ENCODE measurements at places on chromosomes 2 and 18.
A peak's percentile ranks its signal among the peaks of the same experiment; 100 is the strongest.

GRCh38 chr2:12060886-12061285 lies 314.5 kb downstream of the LPIN1 start:
- no peak for DNase-seq

DNA sequence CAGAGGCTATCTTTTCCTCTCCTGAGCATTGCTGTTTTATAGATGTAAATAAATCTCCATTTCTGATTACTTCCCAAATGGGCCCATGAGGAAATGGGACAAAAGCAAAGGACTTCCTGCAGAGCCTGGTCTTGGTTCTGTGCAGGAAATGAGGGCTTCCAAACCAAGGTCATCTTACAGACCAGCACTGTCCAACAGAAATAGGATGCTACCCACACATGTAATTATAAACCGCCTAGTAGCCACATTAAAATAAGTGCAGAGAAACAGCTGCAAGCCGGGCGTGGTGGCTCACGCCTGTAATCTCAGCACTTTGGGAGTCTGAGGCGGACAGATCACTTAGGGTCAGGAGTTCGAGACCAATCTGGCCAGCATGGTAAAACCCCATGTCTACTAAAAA lies 6.2 kb downstream of the TTL start:
- no peak for DNase-seq

GRCh38 chr2:18167871-18168270 lies 289.4 kb downstream of the KCNS3 start:
- no peak for DNase-seq

GRCh38 chr2:178928077-178928476 lies 120.9 kb upstream of the TTN start:
- no peak for DNase-seq

DNA sequence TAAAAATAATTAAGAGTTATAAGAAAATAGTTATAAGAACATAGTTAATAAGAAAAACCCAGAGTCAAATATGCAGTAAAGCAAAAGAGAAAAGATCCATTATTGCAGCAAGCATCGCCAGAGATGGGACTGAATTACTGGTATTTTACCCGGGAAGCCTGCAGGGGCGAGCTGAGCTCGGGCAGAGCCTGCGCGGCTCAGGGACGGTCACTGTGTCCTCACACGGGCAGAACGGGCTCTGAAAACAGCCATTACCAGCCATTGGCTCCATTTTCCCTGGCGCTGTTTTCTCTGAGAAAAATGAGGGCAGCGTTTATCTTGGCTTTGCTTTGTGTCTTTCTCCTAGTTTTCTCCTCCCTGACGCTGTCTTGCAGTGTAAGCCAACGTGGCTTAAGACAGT lies 95.3 kb upstream of the ALKAL2 start:
- no peak for DNase-seq

DNA sequence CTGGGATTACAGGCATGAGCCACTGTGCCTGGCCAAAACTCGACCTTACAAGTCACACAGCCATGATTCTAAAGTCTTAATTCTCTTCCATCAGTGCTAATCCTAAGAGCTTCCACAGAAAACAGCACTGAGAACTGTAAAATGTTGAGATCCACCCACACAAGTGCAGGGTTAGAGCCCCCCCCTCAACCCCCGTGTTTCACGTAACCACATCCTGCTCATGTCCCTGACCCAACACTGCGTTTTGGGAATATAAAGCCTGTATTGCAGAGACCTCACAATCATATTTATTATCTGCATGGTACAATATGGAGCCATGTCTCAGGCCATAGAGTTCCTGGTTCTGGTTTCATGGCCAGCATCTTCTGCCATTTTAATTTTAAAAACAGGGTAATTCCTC lies 110.8 kb downstream of the GBX2 start:
- DNase-seq, result no peak

DNA sequence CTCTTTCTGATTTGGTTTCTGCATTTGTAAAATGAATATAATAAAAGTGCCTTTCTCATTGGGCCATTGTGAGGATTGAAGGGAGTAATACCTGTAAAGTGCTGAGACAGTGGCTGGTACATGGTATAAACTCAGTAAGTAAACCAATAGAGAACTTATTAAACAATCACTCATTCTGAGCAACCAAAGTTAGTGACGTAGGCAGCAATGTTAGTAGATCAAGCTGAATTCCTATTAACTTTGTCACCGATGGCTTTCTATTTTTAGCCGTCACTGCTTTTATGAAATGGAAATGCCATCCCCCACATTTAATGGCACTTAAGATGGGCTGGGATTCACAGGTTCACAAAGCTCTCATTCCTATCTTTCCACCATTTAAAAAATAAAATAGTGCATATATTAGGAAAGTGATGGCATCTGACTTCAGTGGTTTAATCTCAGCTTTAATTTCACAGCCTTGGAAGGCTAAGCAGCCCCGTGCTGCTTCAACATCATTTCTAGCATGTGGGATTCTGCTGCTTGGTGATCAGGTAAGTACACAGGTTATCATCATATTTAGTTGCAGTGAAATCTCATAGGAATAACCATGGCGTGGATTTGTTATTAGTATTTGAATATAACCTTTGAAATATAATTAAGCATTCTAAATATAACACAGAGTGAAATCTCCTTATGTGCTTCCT lies 17.6 kb upstream of the PPP4R1 start:
- DNase-seq, result no peak

- DNase-seq, result no peak
These were observed 940.9 kb downstream of the SLC4A3 start for GRCh38 chr2:220568296-220568695.

DNA sequence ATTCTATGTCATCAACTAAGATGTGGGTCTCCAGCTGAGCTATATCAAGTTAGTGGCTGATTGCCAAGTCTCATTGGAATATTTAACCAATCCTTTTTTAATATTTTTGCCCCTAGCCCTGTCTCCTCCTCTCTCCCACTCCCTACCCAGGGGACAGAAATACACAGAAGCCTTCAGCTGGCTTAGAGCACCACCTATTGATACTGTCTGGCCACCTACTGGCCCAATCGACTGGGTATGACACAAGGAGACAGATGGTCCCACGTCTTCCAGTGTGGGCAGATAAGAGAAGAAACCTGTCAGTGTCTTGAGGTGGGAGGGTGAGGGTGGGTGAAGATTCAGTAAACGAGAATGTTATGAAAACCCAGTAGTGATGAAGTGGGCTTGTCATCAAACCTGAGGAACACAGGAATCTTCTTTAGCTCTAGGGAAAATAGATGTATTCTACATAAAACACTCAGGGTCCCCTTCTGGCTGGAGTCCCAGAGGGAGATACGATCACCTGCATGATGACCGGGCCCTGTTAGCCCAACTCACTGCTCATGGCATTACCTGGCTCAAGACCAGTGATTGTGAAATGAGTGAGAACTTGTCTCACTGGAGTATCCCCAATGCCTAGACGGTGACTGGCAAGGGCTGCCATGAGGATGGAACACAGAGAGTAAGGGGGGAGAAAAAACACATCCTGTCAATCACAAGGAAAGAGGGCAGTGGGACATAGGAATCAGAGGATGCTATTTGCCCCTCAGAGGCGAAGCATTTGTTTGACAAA lies 26.7 kb downstream of the POLR1A start:
- DNase-seq, result no peak

DNA sequence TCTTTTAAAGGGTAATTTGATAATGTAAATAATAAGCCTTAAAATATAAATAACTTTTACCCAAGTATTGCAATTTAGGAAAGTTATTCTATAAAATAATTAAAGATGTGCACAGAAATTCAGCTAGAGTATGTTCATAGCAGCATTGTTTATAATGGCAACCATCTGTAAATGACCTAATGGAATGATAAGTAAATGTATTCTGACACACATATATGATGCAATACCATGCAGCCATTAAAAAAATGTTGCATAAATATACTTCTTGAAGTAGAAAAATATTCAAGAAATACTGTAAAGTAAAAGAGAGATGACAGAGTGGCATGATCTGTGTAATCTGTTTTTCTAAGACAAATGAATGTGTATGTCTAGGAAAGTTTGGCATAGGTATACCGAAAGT lies 545.7 kb downstream of the ZEB2 start:
- DNase-seq, result no peak

DNA sequence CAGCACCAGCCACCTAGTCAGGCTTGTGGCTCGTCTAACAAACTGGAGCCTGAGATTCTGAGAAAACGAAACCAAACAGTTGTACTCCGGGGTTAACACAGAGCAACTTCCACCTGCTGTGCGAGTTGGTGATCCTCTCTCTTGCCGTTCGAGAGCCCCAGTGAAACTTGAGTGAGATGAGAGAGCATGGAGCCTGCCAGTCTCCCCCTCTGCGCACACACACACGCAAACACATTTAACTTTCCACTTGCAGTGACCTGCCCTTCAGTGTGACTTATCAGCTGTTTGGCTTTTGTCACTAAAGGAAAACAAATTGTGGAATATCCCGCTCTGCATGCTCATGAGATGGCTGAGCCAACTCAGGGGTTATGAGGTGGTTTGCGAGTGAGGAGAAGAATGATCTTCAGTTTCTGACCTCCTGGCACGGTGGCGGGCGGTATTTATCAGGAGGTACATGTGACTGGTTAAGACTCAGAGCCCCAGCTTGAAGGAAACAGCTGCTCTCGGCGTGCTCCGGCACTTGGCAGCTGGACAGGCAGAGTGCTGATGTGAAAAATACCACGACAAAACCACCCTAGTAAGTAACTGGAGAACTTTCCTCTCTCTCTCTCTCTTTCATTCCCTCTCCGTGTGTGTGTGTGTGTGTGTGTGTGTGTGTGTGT lies at the start of gene RASGRP3:
Gene RASGRP3, plus strand, starts transcription at position 519 of the 662 bp plus-strand sequence. CDS start 38,488 bp downstream, outside the sequence.
- DNase-seq, result no peak

DNA sequence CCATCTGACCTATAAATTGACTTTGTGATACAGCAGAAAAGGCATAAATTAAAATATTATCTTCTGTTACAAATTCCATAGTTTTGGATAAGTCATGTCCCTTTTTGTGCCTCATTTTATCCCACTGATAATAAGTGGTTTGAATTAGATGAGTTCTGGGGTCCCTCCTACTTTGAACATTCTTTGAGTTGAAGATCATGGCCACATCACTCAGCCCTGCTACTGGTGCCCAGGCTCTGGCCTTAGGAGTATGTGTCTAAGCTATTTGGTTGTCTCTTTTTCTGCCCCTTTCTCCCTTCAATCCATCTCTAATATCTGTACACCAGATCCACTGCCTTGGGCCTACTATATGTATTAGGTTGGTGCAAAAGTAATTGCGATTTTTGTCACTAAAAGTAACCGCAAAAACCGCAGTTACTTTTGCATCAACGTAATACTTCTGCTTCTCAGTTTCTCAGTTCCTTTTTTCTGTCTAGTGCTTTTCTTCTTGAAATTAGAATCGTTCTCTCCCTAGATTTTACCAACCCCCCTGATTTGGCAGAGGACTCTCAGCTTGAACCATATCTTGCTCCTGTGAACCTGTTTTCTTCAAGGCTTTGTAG lies 362.5 kb upstream of the TNP1 start:
- DNase-seq, result no peak

DNA sequence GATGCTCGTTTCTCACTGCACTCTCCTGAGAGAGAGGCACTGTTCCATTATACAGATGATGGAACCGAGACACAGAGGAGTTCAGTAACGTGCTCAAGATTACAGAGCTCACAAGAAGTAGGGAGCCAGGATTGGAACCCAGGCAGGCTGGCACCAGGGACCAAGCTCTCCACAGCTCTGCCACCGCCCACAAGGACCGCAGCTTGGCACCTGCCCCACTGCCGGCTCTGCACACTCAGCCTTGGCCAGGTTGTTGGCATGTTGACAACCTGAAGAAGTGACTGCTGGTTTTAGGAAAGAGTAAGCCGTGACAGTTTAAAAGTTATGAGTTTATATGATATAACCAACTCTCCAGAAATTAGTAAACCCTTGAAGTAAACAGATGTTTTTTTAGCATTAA lies 48.0 kb upstream of the ITM2C start:
- no peak for DNase-seq

GRCh38 chr2:213125646-213126347 lies 25.6 kb downstream of the IKZF2 start:
- peak; percentile 31 for DNase-seq

DNA sequence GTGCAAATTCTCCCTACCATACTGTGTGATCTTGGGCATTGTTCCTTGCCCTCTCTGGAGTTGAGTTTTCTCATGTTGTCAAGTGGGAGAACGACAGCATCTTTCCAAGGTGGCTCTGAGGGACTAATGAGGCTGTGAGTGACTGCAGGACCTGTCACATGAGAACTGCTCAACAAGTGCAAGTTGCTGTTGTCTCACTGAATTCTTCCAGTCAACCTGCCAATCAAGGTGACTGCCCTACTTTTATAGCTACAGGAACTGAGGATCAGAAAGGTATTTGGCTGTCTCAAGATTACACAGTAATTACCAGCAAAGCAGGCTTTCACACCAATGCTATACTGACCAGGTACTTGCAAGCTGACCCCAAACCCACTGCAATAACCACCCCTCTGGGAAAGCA lies 137.6 kb downstream of the MTCL1 start:
- no peak for DNase-seq

- DNase-seq, result no peak
These were observed 113.8 kb downstream of the CTAGE1 start for GRCh38 chr18:22303927-22304326.

GRCh38 chr2:15731889-15732271 lies 140.2 kb downstream of the DDX1 start:
- no peak for DNase-seq

- DNase-seq, result no peak
These were observed 119.2 kb downstream of the PRKRA start for GRCh38 chr2:178331474-178332432.

GRCh38 chr2:31413025-31413424 lies 1.5 kb downstream of the XDH start:
- DNase-seq, result no peak

DNA sequence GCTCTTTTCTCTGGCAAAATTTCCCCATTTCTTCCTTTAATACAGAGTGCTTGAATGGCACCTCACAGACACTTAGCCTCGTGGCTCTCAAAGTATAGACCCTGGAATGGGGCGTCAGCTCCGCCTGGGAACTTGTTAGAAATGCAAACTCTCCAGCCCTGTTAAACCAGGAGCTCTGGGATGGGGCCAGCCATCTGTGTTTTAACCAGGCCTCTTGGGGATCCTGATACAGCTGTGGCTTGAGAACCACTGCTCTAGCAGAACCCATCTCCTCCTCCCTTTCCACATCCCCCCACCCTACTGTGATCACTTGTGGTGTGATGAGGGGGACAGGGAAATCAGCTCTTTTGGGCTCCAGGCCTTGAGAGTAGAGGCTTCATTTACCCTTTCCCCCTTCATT lies 15.9 kb downstream of the LTBP1 start:
- DNase-seq, result no peak

GRCh38 chr18:6811816-6812215 lies 82.3 kb downstream of the ARHGAP28 start:
- no peak for DNase-seq

DNA sequence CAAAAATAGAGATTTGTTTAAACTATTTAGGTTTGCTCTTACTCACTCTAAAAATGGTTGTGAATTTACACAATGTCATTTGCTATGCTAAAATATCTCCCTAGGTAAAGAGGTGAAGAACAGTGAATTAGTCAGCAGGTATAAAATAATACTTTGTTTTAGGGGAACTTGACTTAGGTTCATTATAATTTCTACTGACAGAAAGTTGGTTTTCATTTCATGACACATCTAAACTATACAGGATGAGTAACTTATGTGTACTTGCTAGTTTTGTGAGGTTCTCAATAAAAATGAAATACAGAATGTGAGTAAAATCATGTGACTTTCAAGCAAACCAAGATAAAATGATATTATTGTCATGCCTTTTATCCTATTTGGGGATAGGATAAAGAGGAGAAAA lies 66.0 kb downstream of the DIS3L2 start:
- DNase-seq, result no peak

GRCh38 chr18:62992877-62993365 lies 277.6 kb downstream of the PHLPP1 start:
- no peak for DNase-seq

Measured in CD8-positive, alpha-beta memory T cell (primary cell).